ENCODE measurements at places on chromosomes 3 and 15. TPM values are rescaled to one million over a fixed set of nuclear protein-coding genes. Genes with fewer than 3 reads are reported as not detected.

Gene ROPN1
- not detected for total RNA-seq

Gene ITGB5
- total RNA-seq: 67.3 TPM

Gene SST
- total RNA-seq: not detected

Gene CLSTN2
- 0.15 TPM for total RNA-seq

Gene NXPE3
- 22.3 TPM for total RNA-seq

Gene LSAMP
- total RNA-seq: 2.0 TPM

Gene SOX2
- not detected for total RNA-seq

Gene CD200
- total RNA-seq: 5.0 TPM

Gene TMEM87A
- total RNA-seq: 31.3 TPM

Gene GADL1
- total RNA-seq: not detected

Gene TP63
- not detected for total RNA-seq

Gene P2RY1
- total RNA-seq: 0.30 TPM

Gene PPP1R14D
- not detected for total RNA-seq

All from bronchus fibroblast of lung (primary cell).